Osteocyte (in vitro differentiated cells): ENCODE measurements at places on chromosomes 2 and 18.

- DNase-seq: no peak
- H3K4me1 ChIP-seq: peaks cover 14% of the 10 kb centered on the region
- no peak overlapping the region for H3K4me3 ChIP-seq
- H3K36me3 ChIP-seq: no peaks in the 10 kb centered on the region
These were observed 12.7 kb upstream of the CDC42EP3 start for GRCh38 chr2:37683921-37684780.

- no peak overlapping the region for H3K27ac ChIP-seq
- DNase-seq: no peak
- H3K4me3 ChIP-seq: no peak overlapping the region
- H3K27me3 ChIP-seq: no peaks in the 10 kb centered on the region
- H3K4me1 ChIP-seq: peaks cover 12% of the 10 kb centered on the region
These were observed 41.1 kb downstream of the STK17B start for GRCh38 chr2:196130039-196130825.

DNA sequence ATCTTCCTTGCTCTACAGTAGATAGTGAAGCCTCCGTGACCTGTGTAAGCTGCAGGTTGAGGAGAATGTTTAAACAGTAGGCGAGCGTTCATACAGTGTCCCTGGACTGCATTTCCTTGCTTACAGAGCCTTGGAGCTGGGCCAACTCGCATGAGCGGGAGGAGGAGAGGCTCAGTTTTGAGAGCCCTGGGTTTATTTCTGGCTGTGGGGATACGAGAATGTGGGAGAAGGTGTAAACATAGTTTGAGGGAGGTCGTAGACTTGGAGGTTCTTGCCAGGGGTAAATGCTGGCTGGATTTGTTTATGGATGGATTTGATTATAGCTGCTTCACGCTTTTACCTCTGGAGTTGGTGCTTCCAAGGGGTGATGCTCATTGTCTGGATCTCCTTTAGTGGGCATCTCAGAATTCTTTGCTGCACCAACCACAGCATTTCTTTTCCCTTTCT is 20.8 kb downstream of the CRIM1 start:
- H3K27me3 ChIP-seq: no peaks in the 10 kb centered on the region
- peak overlapping the region; percentile 11 for H3K4me3 ChIP-seq
- peak overlapping the region; percentile 70 for H3K27ac ChIP-seq

GRCh38 chr2:74573747-74574562 is 19.4 kb downstream of the DOK1 start:
- H3K4me1 ChIP-seq: peaks cover 17% of the 10 kb centered on the region
- H3K27ac ChIP-seq: peak overlapping the region; percentile 87
- no peaks in the 10 kb centered on the region for H3K36me3 ChIP-seq
- peak overlapping the region; percentile 67 for H3K4me3 ChIP-seq
- H3K27me3 ChIP-seq: no peaks in the 10 kb centered on the region

DNA sequence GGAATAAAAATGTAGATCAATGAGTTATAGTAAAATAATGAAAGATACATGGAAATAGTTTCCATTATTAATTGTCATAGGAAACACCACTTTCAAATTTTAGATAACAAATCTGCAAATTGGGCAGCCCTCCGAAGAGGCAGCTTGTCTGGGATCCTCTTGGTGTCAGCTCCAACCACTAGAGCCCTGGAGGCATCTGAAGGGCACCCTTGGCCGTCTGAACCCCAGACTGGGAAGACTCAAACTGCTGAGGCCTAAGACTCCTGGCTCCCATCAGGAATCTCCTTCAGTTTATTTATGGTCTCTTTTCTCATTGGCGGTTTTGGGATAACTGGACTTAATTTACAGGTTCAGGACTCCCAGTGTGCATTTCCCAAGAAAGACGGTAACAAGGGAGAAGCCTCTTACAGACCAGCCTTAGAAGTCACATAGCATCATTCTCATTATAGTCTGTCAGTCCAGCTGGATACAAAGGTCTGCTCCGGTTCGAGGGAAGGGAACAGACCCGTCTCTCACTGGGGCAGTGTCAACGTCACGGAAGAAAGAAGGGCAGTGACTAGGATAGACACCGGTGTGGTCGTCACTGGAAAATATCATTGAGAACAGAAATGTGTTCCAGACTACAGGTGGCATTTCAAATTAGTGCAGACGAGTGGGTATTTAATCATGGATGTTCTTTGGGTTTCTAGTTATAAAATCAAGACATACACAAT is 390.7 kb upstream of the NETO1 start:
- H3K27me3 ChIP-seq: peaks cover 14% of the 10 kb centered on the region
- no peak overlapping the region for H3K4me3 ChIP-seq
- no peaks in the 10 kb centered on the region for H3K36me3 ChIP-seq
- DNase-seq: no peak
- no peak overlapping the region for H3K27ac ChIP-seq

- peaks cover 30% of the 10 kb centered on the region for H3K36me3 ChIP-seq
- H3K4me3 ChIP-seq: no peak overlapping the region
- H3K4me1 ChIP-seq: peaks cover 5% of the 10 kb centered on the region
- DNase-seq: no peak
- no peaks in the 10 kb centered on the region for H3K27me3 ChIP-seq
- no peak overlapping the region for H3K27ac ChIP-seq
These were observed 15.6 kb downstream of the PLCD4 start for GRCh38 chr2:218623366-218623705.

GRCh38 chr2:121485039-121485438 is 45.6 kb upstream of the RNU4ATAC start:
- H3K27ac ChIP-seq: no peak overlapping the region
- no peak overlapping the region for H3K4me3 ChIP-seq
- H3K36me3 ChIP-seq: peaks cover 6% of the 10 kb centered on the region
- DNase-seq: no peak
- peaks cover 23% of the 10 kb centered on the region for H3K4me1 ChIP-seq

- H3K4me3 ChIP-seq: no peak overlapping the region
- H3K36me3 ChIP-seq: no peaks in the 10 kb centered on the region
- no peak overlapping the region for H3K27ac ChIP-seq
These were observed 67.8 kb downstream of the TDRD15 start for GRCh38 chr2:21191535-21191934.

- H3K36me3 ChIP-seq: peaks cover 16% of the 10 kb centered on the region
- DNase-seq: no peak
- no peaks in the 10 kb centered on the region for H3K4me1 ChIP-seq
- no peaks in the 10 kb centered on the region for H3K27me3 ChIP-seq
These were observed 52.2 kb downstream of the NCOA1 start for GRCh38 chr2:24543252-24543651.

DNA sequence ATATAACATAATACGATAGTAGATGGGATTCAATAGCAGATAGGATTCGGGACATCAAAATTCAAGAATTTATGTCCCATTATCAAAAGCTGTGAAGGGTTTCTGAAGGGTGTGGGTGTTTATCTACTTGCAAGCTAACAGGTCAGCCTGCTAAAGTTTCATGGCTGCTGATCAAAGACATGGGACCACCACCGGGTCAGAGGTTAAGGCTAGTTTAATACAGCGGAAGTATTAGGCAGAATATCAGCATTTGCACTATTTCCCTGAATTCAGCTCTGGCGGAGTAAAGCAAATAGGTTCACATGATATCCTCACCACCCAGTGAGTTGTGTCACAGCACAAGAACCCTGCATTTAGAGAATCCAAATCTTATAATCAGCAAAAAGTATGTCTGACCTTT is 82.5 kb downstream of the DSEL start:
- H3K4me3 ChIP-seq: no peak overlapping the region
- no peak for DNase-seq
- H3K4me1 ChIP-seq: peaks cover 22% of the 10 kb centered on the region

DNA sequence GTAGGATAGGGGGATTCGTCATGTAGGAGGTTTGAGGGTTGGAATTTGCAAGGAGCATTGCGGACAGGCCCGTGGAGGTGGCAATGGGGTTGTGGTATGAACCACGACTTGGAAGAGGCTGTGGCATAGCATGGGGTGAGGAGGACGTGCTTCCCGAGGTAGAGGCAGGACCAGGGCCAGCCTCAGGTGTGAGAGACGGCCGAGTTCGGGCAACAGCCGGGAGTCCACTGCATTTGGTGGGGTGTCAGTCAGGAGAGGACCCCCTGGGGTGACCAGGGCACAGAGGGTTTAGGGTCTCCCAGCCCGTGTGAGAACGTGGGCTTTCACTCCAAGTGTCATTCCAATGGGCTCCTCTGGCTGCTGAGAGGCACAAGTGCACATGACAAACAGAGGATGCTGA is 339.0 kb downstream of the EIPR1 start:
- H3K27me3 ChIP-seq: no peaks in the 10 kb centered on the region
- H3K4me3 ChIP-seq: no peak overlapping the region
- no peak overlapping the region for H3K27ac ChIP-seq
- H3K36me3 ChIP-seq: no peaks in the 10 kb centered on the region
- peaks cover 13% of the 10 kb centered on the region for H3K4me1 ChIP-seq

- no peaks in the 10 kb centered on the region for H3K4me1 ChIP-seq
- peaks cover 10% of the 10 kb centered on the region for H3K27me3 ChIP-seq
- no peak for DNase-seq
- H3K36me3 ChIP-seq: no peaks in the 10 kb centered on the region
These were observed 25.2 kb upstream of the RGPD4 start for GRCh38 chr2:107801498-107801897.
